ENCODE measurements at places on chromosomes 13 and 19. TPM values are rescaled to one million over a fixed set of nuclear protein-coding genes. Genes with fewer than 3 reads are reported as not detected.

PABPC3 gene
- total RNA-seq, result under 0.01 TPM

ZNF577 gene
- total RNA-seq, result 7.6 TPM

RHPN2 gene
- total RNA-seq, result 2.1 TPM

CACNG8 gene
- 0.47 TPM for total RNA-seq

NXNL1 gene
- not detected for total RNA-seq

GJA3 gene
- total RNA-seq, result 21.3 TPM

C13orf42 gene
- not detected for total RNA-seq

TMEM147 gene
- total RNA-seq, result 79.0 TPM

BCAM gene
- total RNA-seq, result 6.6 TPM

ZNF587B gene
- 13.1 TPM for total RNA-seq

GGACT gene
- 2.4 TPM for total RNA-seq

ANKRD24 gene
- total RNA-seq, result 4.4 TPM

ZNF530 gene
- total RNA-seq, result 1.6 TPM

TMEM145 gene
- total RNA-seq, result not detected

LCP1 gene
- 0.17 TPM for total RNA-seq

LENG9 gene
- total RNA-seq, result 9.3 TPM

ZNF844 gene
- total RNA-seq, result 6.8 TPM

PCDH17 gene
- total RNA-seq, result 0.16 TPM

ZNF430 gene
- total RNA-seq, result 3.4 TPM

ZNF471 gene
- 4.9 TPM for total RNA-seq

ZNF556 gene
- not detected for total RNA-seq

S1PR2 gene
- 56.8 TPM for total RNA-seq

DCT gene
- total RNA-seq, result 0.09 TPM

METTL21C gene
- not detected for total RNA-seq

KIR2DL3 gene
- not detected for total RNA-seq

KCNC3 gene
- total RNA-seq, result not detected
